ENCODE measurements at places on chromosomes 7 and 10. TPM values are rescaled to one million over a fixed set of nuclear protein-coding genes. Genes with fewer than 3 reads are reported as not detected.
A peak's percentile ranks its signal among the peaks of the same experiment; 100 is the strongest.

GALNT17 gene
- total RNA-seq = not detected

ADAM12 gene
- total RNA-seq = 9.4 TPM

EBF3 gene
- total RNA-seq = not detected

ARHGEF5 gene
- total RNA-seq = 17.7 TPM

FAM221A gene
- 5.6 TPM for total RNA-seq

SSBP1 gene
- 269 TPM for total RNA-seq

- H3K27ac ChIP-seq = no peak overlapping the region
- no peaks in the 10 kb centered on the region for H3K36me3 ChIP-seq
- no peaks in the 10 kb centered on the region for H3K4me1 ChIP-seq
Observed at GRCh38 chr10:121873236-121873635, 54.6 kb downstream of the ATE1 start.

GRCh38 chr7:80482950-80483349, 28.9 kb downstream of the GNAT3 start:
- no peaks in the 10 kb centered on the region for H3K36me3 ChIP-seq
- peaks cover 37% of the 10 kb centered on the region for H3K4me1 ChIP-seq
- no peak overlapping the region for H3K4me3 ChIP-seq
- H3K27ac ChIP-seq = no peak overlapping the region
- H3K27me3 ChIP-seq = no peaks in the 10 kb centered on the region
- DNase-seq = no peak

DNA sequence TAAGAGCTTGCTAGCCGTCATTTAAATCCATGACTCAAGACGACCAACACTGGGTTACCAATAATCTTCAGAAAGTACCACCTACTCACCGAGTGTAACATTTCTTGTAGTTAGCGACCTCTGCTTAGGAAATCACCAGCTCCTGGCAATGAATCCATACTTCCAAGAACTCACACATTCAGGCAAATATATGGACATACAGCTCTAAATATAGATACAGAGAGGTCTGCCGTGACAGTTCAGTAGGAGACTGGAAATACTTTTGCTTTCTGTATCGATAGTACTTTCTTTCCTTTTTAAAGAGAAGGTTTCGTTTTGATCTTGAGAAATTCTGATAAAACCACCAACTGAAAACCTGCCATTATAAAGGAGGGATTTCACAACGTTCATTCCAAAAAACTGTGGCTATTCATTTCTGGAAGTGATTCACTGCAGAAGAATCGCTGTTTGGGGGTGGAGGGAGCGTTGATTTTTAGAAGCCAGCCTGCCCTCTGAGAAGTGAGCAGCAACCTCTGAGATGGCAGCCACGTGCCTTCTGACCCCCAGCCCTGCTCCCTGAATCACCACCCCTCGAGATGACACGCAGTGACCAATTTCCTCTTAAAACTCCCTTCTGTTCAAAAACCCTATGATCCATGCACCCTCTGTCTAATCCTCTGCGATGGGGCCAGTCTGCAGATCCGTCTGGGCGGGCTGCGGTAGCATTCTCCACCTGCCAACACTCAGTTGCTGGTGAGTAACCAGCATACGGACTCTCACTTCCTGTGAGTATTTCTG, 179.0 kb upstream of the KLF14 start:
- peak overlapping the region; percentile 99 for H3K27ac ChIP-seq
- H3K4me1 ChIP-seq = peaks cover 57% of the 10 kb centered on the region
- peak overlapping the region; percentile 92 for H3K4me3 ChIP-seq

- H3K27ac ChIP-seq = no peak overlapping the region
- no peaks in the 10 kb centered on the region for H3K27me3 ChIP-seq
- H3K4me3 ChIP-seq = no peak overlapping the region
- no peak for DNase-seq
- H3K36me3 ChIP-seq = no peaks in the 10 kb centered on the region
Observed at GRCh38 chr7:156039971-156040677, 227.9 kb upstream of the SHH start.

DNA sequence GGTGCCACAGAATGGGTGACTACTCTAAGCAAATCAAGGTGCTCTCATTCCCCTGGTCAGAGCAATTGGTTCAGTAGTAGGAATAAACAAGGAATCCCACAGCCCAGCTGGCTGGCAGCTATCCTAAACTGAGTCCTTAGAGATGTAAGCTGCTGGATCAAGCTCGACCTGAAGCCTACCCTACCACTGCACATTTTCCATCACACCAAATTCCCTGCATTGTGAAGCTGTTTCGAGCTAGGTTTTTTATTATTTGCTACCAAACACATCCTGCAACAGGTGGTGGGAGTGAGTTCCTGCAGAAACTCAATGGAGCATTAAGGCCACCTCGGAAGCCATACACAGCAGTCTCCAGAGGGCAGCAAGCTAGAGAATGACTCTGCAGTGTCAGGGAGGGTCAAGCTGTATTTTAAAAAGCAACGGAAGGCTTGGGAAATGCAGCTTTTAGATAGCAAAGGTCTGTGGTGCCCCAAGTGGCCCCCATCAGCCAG, 33.7 kb upstream of the TNRC18 start:
- no peak overlapping the region for H3K4me3 ChIP-seq
- no peaks in the 10 kb centered on the region for H3K27me3 ChIP-seq
- no peaks in the 10 kb centered on the region for H3K4me1 ChIP-seq
- DNase-seq = no peak
- no peak overlapping the region for H3K27ac ChIP-seq

- no peaks in the 10 kb centered on the region for H3K4me1 ChIP-seq
- no peak overlapping the region for H3K27ac ChIP-seq
- no peaks in the 10 kb centered on the region for H3K27me3 ChIP-seq
- no peaks in the 10 kb centered on the region for H3K36me3 ChIP-seq
- no peak overlapping the region for H3K4me3 ChIP-seq
- DNase-seq = no peak
Observed at GRCh38 chr7:372546-372931, 82.6 kb downstream of the FOXL3 start.

DNA sequence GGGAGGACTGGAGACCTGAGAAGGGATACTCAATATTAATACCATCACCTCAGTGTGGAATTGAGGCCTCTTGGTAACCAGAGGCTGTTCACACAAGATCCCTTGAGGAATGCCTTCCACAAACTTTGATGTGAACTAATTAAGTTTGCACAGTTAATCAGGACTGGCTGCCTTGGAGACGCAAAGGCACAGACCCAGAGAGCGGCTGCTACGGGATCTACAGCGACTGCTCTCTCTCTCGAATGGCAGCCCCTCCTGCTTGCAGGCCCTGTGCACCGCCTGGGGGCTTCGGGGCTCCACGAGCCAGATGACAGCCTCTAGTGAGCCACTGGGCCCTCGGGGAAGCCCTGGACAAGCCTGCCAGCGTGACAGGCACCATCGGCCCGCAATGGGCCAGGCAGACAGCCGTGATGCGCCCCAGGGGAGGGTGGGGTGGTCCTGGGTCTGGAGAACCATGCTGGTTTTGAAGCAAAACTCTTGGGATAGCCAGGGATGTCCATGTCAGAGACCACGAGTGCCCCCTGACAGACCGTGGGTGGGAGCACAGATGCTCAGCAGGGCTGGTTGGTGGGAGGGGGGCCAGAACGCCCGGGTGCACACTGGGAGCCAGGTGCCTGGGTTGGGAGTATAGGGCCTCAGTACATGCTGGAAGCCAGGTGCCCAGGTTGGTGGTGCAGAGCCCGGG, 195.6 kb downstream of the ELFN1 start:
- no peak overlapping the region for H3K27ac ChIP-seq
- no peak overlapping the region for H3K4me3 ChIP-seq
- no peak for DNase-seq
- H3K36me3 ChIP-seq = no peaks in the 10 kb centered on the region
- H3K4me1 ChIP-seq = no peaks in the 10 kb centered on the region
- no peaks in the 10 kb centered on the region for H3K27me3 ChIP-seq

- DNase-seq = no peak
- H3K36me3 ChIP-seq = no peaks in the 10 kb centered on the region
Observed at GRCh38 chr7:156185076-156185475, 372.8 kb upstream of the SHH start.

- H3K4me3 ChIP-seq = no peak overlapping the region
- H3K27me3 ChIP-seq = no peaks in the 10 kb centered on the region
- H3K27ac ChIP-seq = no peak overlapping the region
- H3K36me3 ChIP-seq = no peaks in the 10 kb centered on the region
Observed at GRCh38 chr10:77125231-77125630, 512.4 kb downstream of the KCNMA1 start.

DNA sequence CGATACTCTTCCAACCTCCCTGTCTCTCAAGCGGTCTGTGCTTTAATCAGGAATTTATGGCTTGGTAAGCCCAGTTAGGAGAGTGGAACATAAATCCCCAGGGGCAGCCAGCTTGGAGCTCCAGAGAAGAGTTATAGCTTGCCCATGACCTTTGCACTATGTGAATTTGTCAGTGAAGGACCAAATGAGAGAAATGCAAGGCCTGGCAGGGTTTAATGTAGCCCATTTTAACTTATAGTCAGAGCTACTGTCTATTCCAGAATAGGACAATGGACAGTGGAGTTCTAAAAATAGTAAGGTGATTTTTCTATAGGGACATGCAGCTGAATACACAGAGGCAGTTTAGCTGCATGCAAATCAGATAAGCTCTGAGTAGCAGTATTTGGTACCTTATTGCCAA, 142.6 kb upstream of the CAV2 start:
- no peaks in the 10 kb centered on the region for H3K27me3 ChIP-seq
- no peak overlapping the region for H3K4me3 ChIP-seq
- H3K4me1 ChIP-seq = peaks cover 51% of the 10 kb centered on the region
- H3K27ac ChIP-seq = peak overlapping the region; percentile 91

DNA sequence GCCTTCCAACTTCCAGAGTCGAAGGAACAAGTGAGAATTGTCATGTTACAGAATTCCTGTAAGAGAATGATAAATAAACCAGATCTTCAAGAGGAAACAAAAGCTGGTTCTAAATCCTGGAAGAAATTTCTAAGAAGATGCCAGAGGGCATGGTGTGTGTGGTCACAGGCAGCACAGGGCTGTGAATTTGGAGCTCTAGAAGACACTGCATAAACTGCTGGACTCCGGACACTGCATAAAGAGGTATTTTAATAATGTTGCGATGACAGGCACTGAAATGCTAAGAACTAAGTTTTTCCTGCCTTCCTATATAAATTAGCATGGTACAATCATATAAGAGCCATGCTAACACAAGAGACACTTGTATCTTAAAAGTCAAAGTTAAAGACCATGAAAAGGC, 86.0 kb downstream of the LARP4B start:
- H3K27ac ChIP-seq = no peak overlapping the region
- H3K4me3 ChIP-seq = no peak overlapping the region
- H3K4me1 ChIP-seq = no peaks in the 10 kb centered on the region
- no peaks in the 10 kb centered on the region for H3K36me3 ChIP-seq
